ENCODE measurements at places on chromosomes 2 and 18.

DNA sequence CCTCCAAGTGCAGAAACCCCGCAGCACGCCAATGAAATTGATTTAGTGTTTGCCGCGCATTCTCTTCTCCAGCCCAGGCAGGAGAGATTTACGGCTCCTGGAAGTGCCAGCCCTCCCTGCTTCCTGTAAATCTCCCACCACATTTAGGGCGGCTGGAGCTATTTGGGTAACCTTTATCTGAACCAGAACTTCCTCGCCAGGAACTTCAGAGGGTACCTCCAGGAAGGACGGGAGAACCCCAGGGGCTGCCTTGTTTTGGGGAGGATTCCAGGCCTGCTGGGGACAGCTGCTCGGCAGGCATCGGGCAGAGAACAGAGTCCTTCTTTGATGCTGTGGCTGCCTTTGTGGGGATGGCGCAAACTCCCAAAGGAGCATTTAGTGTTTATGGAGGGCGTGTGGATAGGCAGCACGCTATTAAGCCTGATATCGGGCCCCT, 122.0 kb upstream of the MYCN start:
- DNase-seq, result no peak

GRCh38 chr2:121075641-121076497, 209.1 kb downstream of the TFCP2L1 start:
- DNase-seq, result no peak

- DNase-seq, result peak; percentile 48
Measured at GRCh38 chr2:39437522-39438296, 624 bp upstream of the MAP4K3 start.

DNA sequence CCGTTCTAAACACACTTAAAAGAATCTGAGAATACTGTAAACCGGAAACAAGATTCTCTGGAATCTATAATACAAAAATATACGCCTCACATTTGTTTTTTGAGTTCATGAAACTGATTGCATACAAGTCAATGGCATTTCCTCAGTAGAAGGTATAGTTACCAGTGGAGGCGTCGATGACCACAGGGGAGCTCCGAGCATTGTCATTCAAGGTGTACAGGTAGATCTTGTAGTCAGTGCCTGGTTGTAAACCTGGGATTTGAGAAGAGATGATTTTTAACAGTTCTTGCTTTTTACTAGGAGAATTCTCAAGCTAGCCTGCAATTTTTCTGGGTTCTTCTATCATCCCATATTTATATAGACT, 60.4 kb downstream of the FN1 start:
- DNase-seq, result no peak

GRCh38 chr2:148876595-148877402, 1.8 kb downstream of the KIF5C start:
- DNase-seq, result peak; percentile 48

Measured in activated naive CD8-positive, alpha-beta T cell treated with anti-CD3 and anti-CD28 coated beads for 36 hours (primary cell).